NCI-H2081 (cell line): ENCODE measurements at places on chromosomes 5 and 9.

DNA sequence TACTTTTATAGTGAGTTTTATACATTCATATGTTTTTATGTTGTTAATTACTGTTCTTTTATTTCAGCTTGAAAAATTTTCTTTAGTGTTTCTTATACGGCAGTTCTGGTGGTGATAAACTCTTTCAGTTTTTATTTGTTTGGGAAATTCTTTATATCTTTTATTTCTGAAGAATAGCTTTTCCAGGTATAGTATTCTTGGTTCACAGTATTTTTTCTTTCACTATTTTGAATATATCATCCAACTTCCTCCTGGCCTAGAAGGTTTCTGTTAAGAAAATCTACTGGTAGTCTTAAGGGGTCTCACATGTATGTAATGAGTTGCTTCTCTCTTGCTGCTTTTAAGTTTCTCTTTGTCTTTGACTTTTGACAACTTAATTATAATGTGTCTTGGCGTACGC is 79.4 kb downstream of the NXNL2 start:
- DNase-seq = no peak

DNA sequence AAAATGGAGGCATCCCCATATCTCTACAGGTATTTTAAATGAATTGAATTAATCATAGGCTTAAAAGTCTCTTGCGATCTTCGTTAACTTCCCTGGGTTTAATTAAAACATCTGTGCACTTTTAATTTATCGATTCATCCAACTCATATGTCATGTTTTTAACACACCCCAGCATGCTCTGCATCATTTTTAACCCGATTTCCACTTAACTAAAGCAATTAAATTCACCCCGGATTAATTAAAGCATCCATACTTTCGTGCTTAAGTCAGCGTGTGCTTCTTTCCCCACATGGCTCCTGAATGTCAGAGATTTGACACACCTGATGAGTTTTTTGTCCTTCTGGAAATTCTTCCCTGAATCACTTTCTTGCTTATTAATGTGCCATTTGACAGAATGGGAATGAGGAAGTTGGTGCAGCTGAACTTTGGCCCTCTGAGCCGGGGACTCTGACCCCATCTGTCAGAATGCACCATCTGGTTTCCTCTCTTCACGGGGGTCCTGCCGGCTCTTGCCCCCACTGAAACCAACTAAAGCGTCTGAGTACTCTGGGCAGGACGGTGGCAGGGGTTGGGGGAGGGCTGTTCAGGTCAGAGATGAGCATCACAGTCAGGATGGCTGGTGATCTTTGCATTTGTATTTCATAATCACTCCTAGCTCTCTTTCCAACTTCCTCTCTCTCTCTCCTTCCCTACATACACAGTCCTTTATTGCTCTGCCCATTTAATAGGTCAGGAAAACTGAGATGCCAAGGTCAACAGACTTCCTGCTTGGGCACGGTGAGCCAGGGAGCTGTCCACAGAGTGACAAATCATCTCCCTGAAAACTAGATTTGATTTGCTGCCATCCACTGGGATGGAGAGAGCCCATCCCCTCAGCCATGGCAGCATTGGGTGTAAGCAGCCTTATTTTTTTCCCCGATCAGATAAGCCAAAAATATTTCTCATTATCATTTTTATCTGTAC is 180.3 kb upstream of the WWC1 start:
- DNase-seq = no peak

DNA sequence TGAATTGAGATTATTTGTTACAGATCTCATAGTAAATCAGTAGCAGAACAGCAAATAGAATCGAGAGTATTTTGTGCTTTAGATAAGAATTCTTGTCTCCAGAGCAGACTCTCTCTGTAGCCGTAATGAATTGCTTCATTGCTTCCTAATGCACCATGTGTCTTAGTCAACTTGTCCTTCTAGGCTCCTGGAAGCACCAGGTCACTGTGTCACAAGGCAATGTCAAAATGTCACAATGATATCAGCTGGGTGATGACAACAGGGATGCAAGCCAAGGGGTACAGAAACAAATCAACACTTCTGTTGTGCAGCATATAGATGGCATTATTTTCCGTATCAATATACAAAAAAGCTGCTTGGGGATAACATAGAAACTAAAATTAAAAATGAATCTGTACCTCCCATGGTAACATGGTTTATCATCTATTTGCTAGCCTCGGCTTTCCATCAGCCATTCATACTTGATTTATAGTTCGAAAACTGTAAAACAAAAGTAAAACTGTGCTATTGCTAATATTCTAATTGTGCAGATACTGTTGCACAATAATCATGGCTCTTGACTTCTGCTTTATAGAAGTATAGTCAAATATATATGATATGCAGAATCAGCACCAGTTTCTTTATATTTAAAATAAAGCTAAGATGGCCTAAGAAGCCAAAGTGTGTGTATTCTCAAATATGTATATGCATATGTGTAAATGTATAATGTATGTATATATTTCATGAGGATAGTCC is 435.9 kb upstream of the TLE4 start:
- no peak for DNase-seq

GRCh38 chr5:130104895-130105688 is 200.8 kb downstream of the CHSY3 start:
- DNase-seq = no peak

DNA sequence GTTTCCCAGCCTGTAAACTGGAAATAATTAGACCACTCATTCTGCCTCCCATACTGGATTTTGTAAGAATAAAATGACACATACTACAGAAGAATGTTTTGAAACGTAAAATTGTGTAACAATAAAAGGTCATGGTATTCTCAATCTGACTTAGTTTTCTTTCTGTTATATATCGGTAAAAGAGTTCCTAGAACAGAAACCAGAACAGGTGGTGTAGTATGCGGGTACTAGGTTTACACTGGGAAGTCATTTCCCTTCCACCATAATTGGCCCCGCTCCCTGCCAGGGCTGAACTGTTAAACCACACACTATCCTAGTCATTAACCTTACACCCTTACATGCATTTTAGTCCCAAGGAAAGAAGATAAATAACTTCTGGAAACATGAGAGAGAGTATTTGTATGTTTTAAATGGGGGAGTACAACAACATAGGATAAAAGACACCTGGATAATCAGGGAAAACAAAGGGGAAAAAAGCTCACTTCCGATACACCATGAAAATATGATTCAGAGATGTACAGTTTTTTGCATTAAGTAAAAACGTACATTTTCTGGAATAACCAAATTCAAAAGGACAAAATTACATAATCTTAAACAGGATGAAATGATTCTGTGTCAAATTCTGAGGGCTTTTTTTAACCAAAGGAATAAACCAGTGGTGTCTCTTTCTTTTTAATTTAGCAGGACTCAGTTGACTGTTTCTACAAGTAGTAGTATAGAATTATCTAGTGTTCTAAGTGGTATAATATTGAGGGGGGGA is 199.7 kb downstream of the GLIS3 start:
- DNase-seq = peak; percentile 28

- no peak for DNase-seq
Measured at GRCh38 chr5:76404223-76405211, 1.4 kb downstream of the IQGAP2 start.

DNA sequence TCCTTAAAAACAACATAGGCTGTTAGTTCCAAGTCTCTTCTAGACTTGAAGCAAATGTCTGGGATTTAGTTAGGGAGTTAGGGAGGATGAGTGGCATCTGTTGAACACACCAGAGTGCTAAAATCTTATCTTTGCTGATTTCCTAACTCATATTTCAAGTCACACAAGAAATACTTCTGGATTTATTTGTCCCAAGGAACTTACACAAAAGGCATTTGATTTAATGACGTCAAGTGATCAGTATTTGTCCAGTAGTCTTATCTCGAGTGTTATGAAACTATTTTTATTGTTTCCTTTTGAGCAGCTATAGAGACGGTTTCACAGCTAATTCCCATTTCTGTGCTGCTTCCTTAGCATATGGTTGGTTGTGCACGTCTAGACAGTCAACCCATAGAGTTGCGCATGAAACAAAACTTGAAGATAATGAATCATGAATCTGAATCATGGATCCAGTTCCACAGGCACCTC is 140.5 kb upstream of the TUT7 start:
- no peak for DNase-seq

- DNase-seq = no peak
Measured at GRCh38 chr5:147712019-147712418, 70.5 kb downstream of the JAKMIP2 start.

DNA sequence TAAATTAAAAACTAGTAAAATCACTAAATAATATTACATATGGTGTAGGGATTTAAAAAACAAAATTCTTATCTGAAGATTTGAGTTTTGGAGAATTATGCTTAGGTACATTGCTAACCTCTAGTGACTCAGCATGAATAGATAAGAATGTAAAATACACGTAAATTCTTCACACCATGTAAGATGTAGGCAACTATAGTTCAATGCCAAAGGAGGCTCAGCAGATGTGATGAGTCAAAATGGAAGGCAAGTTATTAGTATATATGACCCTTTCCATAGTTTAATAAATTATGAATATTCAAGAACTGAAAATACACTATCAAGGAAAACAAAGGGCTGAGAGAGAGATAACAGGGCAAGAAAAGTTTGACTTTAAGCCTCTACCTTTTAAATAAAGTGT is 79.0 kb downstream of the MRPS30 start:
- DNase-seq = no peak

- DNase-seq = no peak
Measured at GRCh38 chr9:79953908-79954307, 382.1 kb downstream of the TLE4 start.

DNA sequence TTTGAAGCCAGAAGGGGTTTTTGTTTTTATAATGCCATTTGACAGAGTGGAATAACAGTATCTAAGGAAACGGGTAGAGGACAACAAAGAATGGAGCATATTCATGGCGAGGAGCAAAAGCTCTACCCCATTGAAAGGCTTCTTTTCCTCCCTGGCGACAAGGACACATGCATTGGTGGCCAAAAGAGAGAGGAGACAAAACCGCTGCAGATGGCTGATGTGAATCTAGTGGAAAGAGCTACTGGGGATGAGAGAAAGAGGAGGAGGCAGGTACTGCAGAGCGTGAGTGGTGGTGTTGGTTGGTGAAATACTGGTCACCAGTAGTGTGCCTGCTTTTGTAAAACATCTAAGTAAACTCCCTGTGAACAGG is 491 bp downstream of the APC start:
- no peak for DNase-seq

DNA sequence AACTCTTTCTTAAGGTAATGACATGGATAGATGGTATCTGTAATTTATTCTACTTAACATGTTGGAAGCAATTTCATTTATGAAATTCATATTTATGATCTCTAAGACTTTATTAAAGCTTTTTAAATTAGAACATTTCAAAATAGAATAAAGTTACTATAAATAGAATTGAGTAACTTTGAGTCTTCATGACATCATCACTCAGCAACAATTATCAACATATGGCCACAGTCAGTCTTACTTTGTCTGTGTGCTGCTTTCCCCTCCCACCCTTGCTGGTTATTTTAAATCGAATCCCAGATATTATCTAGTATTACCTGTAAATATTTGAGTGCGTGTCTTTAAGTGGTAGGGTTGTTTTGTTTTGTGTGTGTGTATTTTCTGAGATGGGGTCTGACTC is 65.2 kb downstream of the IPO11 start:
- no peak for DNase-seq

DNA sequence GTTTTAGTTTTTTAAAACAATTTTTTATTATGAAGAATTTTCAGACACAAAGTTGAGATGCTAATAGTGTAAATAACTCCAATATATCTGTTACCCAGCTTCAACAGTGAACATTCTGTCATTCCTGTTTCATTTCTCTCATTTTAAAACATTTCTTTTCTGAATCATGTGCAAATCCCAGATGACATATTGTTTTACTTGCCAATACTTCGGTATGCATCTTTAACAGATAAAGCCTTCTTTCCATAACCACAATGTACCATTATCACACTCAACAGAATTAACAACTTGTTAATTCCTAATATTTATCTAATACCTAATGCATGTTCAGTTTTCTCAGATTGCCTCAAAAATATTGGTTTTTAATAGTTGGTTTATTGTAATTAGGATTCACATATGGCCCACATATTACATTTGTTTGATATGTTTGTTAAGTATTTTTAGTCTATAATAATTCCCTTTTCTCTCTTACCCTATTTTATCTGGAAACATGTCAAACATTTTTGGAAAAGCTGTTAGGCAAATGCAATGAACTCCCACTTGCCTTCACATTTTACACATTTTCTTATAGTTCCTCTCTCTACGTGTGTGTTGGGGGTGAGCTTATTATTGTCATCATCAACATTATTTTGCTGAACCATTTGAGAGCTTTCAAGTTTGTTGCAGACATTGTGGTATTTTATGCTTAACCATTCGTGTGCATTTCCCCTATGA is 58.7 kb upstream of the ANKRD55 start:
- no peak for DNase-seq

GRCh38 chr5:130992095-130992494 is 173.0 kb downstream of the HINT1 start:
- no peak for DNase-seq

DNA sequence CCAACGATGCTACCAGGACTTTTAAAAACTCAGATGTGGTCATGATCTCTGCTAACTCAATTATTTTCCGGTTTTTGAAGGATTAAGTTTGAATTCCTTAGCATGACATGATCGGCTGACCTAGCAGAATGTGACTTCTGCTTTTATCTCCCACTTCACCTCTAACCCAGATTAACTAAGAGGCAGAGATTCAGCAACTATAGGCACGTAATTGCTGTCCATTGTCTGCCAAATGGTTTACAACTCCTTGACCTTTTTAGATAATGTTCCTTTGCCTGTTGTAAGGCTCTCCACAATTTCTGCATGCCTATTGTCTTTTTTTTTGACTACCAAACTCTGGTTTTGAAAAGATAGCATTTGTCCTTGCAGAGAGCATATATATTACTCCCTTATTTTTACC is 268.2 kb downstream of the BRINP1 start:
- DNase-seq = no peak

GRCh38 chr9:33222031-33222430 is 17.9 kb upstream of the SPINK4 start:
- DNase-seq = no peak

DNA sequence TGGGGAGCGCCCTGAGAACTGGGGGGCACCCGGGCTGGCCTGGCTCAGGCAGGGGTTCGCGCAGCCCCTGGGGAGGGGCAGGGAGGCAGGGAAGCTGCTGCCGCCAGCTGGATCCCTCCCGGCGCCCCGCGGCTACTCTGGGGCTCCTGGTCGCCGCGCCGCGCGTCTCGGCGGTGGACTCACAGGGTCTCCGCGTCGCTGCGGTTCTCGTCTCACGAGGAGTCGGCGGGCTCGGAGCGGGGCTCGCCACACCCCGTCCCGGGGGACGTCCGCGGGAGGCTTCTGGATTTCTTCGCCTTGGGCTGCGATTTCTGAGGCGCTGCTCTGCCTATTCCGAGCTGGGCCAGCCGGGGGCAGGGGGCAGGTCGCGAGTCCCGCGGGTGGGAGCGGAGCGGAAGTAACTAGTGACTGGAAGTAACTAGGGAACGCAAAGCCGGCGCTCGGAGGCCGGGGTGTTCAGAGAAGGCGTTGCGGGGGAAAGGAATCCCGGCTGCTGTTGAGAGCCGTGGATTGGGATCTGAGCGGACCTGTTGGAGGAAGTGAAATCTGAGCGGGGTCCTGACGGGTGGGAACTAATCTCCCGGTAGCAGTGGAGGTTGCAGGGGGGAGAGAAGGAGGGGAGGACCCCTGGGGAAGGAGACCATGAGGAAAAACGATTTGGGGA is 511 bp downstream of the CYSTM1 start:
- DNase-seq = peak; percentile 42

GRCh38 chr9:16619402-16619801 is 251.1 kb downstream of the BNC2 start:
- DNase-seq = no peak

GRCh38 chr5:2857837-2858236 is 106.4 kb upstream of the IRX2 start:
- DNase-seq = no peak

GRCh38 chr5:151154931-151155774 is 2.4 kb downstream of the ANXA6 start:
- no peak for DNase-seq

GRCh38 chr5:15620501-15620900 is 120.5 kb downstream of the FBXL7 start:
- DNase-seq = no peak
